Activated T-helper 2 cell treated with anti-CD3 and anti-CD28 coated beads, Interferon-gamma antibody, Interleukin-2, Interleukin-4, amounts not matched to agents 10 μg/mL and 5 μg/mL and 100 μg/mL, durations not matched to agents 14 hours and 24 hours and 36 hours (primary cell): ENCODE measurements at places on chromosomes 16 and 17.

DNA sequence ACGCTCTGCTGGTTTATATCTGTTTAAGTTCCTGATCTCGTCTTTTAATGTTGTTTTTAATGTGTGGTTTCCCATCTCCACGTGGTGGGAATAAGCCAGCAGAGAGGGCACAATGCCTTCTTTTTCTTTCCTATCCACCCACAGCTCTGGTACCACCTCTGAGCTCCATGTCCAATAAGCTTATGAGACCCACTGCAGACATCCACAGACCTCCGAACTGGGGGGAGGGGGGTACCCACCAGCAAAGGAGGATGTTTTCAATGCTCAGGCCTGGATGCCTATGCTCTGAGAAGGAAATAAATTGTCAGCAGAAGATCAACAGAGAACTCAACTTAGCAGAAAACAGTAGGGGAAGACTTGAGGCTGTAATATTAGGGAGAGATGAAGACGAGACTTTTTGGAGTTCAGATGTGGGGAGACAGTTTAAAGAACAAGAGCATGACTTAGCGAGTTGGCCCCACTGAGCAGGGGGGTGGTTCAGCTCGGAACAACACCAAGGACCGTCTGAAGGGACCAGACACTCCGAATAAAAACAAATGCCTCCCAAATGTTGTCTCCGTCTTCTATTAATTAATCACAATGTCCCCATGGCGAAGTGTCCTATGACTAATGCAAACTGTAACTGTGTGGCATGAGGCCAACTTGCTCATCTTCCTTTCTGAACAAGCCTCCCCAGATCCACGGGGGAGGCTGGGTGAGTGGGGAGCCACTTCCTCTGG is 62.7 kb downstream of the GAS7 start:
- DNase-seq: no peak

DNA sequence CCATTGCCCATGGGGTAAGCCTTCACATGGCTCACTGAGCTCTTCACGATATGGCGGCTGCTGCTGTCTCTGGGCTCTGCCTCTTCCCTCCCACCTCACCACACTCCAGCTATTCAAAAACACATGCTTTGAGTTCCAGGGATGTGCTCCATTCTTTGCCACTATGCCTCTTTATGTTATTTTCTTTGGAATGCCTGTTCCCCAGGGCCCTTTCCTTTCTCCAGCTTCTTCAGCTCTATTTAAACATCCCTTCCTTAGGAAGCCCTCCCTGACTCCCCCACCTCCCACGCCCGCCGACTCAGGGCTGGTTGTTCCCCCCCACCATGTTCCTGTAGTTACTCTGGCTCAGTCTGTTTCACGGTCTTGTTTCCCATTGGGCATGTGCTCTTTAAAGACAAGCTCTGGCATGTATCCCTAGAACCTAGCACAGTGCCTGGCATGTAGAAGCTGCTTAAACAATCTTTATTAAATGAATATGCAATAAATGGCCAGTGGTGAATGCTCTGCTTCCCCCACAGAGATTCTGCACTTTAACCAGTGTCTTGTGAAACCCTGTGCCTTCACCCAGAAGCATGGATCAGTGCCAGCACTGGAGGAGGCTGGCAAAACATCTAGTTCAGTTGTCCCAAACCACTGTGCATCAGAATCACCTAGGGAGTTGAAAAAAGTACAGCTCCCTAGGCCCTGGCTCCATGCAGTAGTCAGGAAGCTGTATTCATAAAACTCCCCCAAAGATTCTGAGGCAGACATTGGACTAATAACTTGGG is 6.9 kb downstream of the MYCBPAP start:
- no peak for DNase-seq

- DNase-seq: no peak
Measured at GRCh38 chr17:64496348-64496785, 487 bp downstream of the POLG2 start.

GRCh38 chr17:82172486-82173160 is 40.0 kb downstream of the CCDC57 start:
- no peak for DNase-seq

- DNase-seq: no peak
Measured at GRCh38 chr16:5069854-5070253, 1.8 kb upstream of the ALG1 start.

GRCh38 chr17:63954402-63955063 is 18.2 kb downstream of the SCN4A start:
- DNase-seq: no peak

DNA sequence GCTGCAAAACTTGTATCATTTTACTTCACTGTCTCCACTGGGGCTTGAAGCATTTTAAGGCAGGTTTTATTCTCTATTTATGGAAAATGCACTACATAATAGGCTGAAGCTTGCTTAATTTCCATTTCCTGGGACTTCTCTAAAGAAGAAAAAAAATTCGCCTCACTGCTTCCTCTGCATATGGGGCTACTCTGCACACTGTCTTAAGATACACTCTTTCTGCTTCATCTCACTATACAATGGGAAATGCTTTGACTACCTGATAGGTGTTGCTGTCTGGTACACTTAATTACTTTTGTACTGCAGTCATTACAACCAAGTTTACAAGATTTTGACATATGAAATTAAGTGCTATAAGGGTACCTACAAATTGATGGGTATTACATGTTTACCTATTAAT is 466.0 kb downstream of the KCNJ18 start:
- no peak for DNase-seq

DNA sequence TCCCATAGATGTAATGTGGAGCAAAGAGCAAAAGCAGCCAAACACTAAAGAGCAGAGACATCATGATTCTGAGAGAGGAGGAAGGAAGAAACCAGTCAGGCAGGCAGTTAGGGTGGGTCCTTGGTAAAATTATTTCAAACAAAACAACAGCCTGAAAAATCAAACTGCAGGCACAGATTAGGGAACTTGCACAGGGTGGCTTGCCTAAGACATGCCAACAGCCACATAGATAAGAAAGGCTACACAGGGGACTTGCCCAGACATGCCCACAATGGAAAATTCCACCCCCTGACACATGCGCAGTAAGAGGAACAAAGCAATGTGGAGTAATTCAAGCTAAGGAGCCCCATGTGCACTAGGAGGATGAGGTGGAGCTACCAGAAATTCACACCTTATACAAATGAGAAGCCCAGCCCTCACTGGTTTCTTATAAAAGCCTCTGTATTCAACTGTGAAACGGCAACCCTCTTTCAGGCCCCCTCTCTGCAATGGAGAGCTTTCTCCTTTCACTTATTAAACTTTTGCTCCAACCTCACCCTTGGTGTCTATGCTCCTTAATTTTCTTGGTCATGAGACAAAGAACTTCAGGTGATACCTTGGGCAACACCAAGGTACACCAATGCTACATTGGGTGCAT is 7.3 kb upstream of the GAS7 start:
- DNase-seq: no peak

DNA sequence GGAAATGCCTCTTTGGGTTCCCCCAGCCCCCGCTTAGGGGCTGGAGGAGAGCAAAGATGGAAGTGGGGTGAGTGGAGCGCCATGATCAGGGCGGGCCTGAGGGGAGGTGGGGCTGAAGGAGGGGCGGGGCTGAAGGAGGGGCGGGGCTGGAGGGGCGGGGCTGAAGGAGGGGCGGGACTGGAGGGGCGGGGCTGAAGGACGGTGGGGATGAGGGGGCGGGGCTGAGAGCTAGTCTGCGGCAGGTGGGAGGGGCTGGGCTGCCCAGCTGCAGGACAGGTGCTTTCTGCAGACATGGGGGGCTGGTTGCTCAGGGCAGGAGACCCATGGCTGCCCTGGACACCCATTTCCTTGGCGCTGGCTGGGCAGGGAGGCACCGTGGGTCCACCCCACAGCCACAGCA is 39.1 kb upstream of the PABPN1L start:
- DNase-seq: no peak

DNA sequence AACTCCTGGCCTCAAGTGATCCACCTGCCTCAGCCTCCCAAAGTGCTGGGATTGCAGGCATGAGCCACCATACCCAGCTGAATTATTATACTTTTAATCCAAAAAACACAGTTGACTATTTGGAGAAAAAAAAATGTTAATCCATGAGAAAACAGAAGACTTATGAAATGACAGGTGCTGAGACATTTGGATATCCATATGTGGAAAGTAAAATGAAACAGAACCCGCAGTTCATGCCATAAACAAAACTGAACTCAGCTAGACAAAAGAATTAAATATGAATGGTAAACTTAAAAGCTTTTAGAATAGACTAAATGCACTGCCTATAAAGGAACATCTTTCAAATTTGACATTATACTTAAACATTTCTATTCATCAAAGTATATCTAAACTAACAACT is 8.2 kb upstream of the RBBP6 start:
- DNase-seq: no peak

DNA sequence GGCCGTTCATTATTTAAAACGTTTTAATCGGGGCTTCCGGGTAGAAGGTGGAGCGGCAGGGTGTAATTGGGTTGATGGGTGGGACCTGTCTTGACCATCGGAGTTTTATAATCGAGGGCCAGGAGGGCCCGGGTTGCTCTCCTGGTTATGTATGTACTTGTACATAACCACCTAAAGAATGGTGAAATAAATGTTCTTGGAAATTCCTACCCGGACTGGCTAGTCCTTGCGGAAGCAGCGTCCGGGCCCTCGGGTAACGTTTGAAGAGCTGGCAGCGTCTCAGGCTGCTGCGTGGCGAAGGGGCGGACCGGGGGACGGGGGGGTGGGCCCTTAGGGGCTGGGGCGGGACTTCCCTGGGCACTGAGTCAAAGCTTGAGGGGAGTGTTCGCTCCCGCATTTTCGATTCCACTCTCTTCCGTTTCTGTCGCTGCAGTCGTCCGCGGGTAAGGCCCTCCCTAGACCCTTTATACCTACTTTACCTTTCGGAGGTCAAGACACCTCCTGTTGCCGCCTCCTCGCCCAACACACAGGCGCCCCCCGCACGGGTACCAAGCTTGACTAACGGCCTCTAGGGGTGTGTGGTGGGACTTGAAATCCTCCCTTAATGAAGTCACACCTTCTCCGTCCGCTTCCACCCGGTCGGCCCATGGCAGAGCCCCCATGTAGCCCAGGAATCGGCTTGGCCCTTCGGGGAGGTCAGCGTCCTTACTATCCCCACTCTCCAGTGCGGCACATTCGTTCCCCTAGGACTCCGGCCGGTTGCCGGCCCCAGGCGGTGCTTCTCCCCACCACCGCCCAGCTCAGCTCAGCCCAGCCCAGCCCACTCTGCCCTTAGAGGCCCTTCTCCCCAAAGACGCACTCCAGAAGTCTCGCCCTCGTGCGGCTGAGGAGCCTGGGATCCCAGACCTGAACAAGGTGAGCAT is at the start of gene TMEM106A:
TMEM106A (plus strand) TSS at position 396 of the 923 bp plus-strand sequence. CDS start 1,167 bp downstream, outside the sequence.
- peak; percentile 70 for DNase-seq

- no peak for DNase-seq
Measured at GRCh38 chr17:9406046-9406606, 169.5 kb downstream of the STX8 start.

DNA sequence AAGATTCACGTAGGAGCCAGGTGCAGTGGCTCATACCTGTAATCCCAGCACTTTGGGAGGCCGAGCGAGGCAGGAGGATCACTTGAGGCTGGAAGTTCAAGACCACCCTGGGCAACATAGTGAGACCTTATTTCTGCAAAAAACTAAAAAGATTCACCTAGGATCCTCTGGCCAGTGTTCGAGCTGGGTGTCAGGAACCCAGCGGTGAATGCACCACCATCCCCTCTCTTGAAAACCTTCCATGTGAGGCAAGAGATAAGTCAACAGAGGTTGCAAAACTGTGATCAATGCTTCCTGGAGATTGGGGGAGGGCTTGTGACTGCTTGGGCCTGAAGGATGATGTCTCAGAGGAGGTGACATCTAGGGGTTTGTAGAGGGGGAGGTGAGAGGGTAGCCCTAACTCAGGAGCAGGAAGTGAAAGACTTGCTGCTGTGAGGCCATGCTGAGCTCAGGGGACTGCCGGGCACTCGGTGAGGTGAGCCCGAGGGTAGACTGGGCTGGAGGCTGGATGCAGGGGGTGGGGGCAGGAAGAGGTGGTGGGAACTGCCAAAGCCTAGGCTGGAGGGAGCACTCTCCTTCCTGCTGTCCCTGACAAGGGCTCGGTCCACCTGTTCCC is 11.7 kb downstream of the GJD3 start:
- no peak for DNase-seq

GRCh38 chr16:55568207-55568606 is 1.7 kb downstream of the CAPNS2 start:
- no peak for DNase-seq

GRCh38 chr17:78421534-78422266 is 43.3 kb downstream of the PGS1 start:
- peak; percentile 61 for DNase-seq

DNA sequence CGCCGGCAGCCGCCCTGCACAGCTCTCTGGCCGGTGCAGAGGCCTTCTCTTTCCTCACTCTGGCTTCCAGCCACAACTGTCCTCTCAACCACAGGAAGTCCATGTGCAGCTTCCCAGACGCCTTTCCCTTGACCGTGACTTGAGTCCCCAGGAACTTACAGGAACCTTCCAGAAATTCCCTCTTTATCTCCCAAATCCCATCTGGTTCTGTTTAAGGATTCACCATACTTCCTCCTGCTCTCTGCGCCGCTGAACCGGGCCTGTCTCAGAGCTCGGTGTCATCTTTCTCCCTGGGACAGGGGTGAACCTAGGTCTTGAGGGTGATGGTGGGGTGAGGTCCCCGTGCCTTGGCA is 65.2 kb upstream of the ZNF469 start:
- DNase-seq: no peak

- DNase-seq: no peak
Measured at GRCh38 chr17:50279181-50279526, 4.9 kb downstream of the TMEM92 start.

DNA sequence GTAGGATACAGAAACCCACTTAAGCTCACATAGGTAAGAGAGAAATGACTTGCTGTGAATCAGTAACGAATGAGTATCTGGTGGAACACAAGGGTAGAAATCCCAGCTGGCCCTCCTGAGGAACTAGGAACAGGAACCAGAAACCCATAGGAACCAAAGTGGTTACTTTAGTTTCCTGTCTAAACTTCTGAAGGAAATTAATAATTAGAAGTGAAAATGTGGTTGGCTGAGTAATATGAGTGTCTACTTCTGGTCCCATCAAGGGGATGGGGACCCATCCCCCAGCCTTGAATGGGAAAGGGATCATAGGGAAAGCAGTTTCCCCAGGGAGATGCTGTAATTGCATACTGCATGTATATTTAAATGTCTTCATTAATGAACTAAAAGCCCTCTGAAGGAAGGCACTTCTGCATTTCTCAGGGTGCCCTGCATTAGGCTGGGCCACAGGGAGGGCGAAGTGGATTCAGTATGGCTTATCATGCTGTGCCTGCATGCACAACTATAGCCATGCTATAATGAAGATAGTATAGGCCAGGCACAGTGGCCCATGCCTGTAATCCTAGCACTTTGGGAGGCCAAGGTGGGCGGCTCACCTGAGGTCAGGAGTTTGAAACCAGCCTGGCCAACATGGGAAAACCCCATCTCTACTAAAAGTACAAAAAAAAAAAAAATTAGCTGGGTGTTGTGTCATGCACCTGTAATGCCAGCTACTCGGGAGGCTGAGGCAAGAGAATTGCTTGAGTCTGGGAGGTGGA is 45.6 kb downstream of the CYB5B start:
- DNase-seq: no peak

- DNase-seq: no peak
Measured at GRCh38 chr16:81562174-81562849, 117.7 kb downstream of the CMIP start.
